ENCODE measurements at places on chromosomes 1 and 21.

DNA sequence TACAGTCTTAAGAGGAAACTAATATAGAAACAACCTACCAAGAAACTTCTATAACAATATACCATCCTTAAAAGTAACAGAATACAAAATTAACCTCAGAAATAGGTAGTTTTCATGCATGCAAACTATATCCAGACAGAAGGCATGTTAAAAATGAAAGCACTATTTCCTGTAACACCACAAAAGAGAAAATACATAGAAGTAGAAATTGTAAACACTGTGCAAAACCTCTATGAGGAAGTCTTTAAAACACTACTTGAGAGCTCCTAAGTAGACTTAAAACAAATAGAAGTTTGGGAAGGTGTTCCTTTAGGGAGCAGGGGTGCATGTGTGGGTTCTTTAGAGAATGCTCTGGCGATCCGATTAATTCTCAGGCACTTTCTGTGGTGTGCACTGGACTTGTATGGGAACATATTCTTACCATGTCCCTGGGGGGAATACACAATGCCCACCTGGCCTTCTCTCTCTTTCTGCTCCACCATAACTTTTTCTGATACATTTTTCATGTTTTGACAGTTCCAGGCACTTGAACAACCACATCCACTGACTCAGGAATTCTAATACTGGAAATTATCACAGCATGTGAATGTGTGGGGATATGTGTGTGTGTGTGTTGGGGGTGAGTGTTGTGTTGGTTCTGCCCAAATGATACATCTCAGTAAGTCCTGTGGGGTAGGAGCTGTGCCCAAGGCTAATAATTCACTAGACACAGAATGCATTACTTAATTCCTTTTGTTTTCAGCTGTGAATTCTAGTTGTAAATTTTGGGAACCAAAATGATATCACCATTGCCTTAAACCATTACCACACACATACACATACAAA is 866.3 kb upstream of the B3GALT2 start:
- DNase-seq = no peak

GRCh38 chr1:16162163-16162822 is 6.4 kb upstream of the EPHA2 start:
- peak; percentile 48 for DNase-seq

GRCh38 chr1:41364442-41365319 is 3.4 kb downstream of the FOXO6 start:
- no peak for DNase-seq

- DNase-seq = no peak
Measured at GRCh38 chr1:12475530-12475934, 142.5 kb downstream of the DHRS3 start.

DNA sequence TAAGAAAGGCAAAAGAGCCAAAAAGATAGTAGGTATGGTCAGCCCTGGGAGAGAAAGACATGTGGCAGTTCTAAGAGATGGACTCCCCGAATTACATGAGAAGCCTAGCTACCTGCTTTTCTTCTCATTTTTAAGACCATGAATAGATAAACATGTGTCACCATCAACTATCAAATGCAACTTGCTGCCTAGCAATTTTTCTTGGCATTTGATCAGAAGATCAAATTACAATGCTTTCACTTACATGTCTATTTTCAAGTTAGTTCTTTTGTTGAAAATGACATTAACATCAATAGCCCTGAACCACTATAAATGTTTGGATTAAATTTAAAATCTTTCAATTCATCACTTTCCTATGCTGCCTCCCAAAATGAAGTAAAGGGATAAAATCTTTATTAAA is 212.3 kb downstream of the HHIPL2 start:
- DNase-seq = no peak

DNA sequence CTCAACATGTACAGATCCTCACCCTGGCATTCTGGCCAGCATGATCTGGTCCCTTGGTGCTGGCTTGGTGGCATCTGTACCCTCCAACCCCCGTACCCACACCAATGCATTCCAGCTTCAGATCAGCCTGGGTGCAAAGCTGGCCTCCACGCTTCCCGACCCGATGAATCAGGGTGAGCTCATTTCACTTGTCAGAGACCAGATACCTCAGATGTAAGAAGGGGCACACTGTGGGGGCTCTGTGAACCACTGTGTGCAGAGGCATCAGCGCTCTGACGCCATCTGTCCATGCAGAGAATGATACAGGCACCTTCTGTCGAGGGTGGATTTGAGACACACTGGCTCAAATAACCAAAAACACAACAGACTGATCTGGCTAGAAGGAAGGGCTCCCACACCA is 76.6 kb downstream of the DMRTB1 start:
- no peak for DNase-seq

DNA sequence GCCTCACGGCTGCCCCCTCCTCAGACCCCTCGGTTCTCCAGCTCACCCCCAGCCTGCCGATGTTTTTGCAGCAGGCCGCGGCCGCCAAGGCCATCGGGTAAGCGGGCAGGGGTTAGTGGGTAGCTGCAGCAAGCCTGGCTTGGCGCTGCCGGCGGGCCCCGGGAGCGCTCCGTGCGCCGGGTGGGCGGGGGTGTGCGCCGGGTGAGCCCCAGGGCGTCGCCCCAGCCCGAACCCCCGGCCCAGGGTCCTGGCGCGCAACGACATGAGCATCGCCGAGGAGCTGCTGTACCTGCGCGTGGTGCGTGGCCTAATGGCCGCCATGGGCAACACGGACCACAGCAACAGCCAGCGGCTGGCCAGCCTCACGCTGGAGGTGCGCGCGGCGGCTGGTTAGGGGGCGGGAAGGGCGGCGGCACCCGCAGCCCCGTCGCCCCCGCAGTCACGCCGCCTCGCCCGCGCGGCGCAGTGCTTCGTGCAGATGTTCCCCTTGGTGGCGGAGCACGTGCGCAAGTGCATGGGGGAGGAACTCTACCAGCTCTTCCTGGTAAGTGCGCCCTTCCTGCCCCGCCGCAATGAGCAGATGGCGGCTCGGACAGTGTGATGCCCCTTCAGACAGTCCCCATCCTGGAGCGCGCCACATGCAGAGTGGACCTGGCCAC is 6.5 kb downstream of the RNU5D-1 start:
- no peak for DNase-seq

GRCh38 chr1:246295340-246295739 is 211.7 kb downstream of the SMYD3 start:
- DNase-seq = no peak

DNA sequence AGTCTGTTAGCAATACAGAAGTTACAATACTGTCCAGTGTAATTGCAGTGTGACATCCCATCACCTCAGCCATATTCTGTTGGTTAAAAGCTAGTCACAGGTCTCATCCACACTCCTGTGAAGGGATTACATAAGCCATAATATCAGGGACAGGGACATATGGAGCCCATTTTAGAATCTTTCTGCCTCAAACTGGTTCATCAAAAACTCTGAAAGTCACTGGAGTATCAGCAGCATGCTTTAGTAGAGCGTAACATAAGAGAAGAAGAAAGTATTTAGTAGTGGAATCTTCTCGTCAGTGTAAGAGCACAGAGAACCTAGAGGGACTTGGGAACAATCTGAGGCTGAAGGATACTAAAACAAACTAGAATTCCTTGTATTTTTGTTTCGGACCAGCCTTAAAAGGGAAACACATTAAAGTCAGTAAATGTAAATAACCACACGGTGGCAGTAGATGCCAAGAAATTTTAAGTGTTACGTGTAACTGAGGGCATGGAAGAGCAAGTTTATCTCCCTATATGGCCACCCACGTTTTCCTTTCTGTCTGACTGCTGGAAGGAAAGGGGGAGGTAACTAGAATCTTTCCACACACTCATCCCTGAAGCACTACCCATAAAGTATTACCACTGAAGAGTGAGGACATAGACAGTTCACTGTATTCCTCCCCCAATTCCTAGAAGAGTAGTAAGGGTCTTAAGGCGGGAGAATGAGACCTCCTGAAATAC is 41.6 kb upstream of the AGL start:
- DNase-seq = no peak

- DNase-seq = no peak
Measured at GRCh38 chr1:171717062-171717718, 24.7 kb downstream of the VAMP4 start.

DNA sequence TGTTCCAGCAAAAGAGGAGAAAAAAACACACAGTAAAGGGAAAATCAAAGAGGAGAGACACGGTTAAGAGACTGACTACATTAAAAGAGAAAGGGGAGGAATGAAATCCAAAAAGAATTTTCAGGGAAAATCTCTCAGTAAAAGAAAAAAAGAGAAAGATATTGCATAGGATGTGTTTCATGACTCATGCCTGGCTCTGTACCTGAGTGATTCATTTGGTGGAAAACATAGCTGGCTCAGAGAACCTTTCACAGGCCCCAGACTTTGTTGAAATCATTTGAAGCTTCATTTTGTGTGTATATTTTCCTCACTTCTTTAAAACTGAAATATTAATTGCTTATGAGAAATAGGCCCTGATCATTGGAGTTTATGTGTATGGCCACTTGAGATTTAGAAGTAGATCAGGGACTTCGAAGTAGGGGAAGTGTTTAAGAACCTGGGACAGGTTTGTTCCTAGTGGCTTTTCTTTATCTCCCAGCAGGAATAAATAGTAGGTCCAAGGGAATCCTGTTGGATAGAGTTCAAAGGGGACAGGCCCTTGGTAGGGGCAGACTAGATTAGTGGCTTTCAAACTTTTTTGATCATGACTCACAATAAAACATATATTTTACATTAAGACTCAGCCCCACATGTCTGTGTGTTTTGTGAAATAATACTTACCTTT is 239.1 kb upstream of the SGIP1 start:
- no peak for DNase-seq

DNA sequence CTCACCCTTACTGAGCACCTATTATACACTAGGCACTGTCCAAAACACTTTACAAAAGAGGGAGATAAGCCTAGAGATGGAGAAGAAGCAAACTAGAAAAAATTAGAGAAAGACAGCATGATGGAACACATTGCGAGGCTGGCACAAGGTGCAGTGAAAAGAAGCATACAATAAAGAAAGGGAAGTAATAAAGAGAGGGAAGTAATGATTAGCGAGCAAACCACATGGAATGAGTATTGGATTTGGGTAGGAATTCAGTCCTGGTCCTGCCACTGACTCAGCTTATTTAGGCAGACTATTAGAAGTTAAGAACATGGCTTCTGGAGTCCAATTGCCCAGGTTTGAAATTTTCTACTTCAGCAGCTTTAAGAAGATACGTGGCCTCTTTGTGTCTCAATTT is 32.6 kb upstream of the FNBP1L start:
- no peak for DNase-seq

- no peak for DNase-seq
Measured at GRCh38 chr1:189357317-189357716, 1120.3 kb downstream of the BRINP3 start.

DNA sequence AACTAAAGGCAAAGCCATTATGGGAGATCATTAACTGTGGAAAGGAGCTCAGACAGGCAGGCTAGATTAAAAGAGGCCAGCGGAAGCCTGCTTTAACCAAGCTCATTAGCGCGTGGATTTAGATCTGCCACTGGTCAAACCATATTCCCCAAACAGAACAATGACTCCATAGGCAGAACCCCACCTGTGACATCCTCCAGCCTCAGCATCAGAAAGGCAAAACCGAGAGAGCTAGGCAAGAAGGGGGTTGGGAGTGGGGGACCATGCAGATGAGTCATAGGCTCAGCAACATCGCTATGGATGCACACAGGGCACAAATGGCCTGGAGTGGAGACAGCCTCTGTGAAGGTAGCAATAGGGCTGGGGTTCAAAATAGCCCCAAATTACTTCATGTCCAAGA is 20.6 kb downstream of the MKNK1 start:
- DNase-seq = no peak

GRCh38 chr1:156684227-156684782 is 7.1 kb upstream of the NES start:
- DNase-seq = no peak

- DNase-seq = no peak
Measured at GRCh38 chr1:246512230-246512629, 5.2 kb upstream of the SMYD3 start.

DNA sequence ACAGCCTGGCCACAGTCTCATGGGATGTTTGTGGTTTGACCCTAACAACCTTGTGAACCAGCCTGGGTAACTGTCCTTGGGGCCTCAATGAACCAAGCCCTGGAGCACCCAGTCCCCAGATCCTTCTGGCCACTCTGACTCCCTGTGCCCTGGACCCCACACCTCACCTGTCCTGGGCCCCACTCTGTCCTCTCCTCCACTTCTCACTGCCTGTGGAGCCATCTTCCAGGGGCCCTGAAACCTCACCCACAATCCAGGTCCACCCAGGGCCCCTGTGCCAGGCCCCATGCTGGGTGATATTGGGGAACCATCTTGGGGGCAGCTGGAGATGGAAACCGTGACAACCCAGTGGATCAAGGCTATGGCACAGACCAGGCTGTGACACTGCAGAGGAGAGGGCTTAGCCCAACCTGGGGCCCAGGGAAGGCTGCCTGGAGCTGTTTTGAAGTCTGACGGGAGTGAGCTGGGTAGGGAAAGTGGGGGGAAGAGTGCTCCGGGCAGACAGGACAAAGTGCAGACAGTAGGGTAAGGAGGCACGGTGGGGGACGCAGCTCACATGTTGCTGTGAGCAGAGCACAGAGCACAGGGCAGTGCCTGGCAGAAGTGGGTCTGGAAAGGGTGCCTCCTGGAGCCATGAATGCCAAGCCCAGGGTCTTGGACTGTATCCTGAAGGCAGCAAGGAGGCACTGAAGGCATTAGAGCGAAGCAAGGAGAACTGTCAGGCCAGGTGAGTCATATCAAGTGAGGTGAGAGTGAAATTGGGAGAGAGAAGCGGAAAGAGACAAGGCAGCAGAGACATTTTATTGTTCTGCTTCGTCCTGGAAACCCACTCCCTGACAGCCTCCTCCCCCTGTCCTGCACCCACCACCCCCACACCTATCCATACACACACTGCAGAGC is 12.1 kb upstream of the LRP8 start:
- no peak for DNase-seq

- DNase-seq = no peak
Measured at GRCh38 chr1:147389532-147390184, 147.2 kb downstream of the CHD1L start.

DNA sequence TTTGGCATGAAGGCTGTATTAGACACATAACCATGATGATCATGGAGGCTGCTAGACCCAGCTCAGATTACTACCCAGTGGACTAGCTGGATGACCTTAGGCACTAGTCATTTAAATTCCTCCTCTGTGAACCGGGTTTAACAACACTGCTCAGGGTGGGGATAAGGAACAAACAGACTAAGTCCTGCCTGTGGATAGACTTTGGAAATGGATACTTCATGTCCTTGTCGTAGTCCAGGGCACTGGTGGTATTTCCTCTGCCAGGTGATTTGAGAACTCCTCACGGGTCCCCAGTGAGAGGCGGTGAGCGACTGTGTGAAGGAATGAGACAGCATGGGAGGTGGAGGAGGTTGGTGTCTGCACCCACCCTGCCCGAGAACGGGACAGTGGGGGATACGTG is 72.9 kb upstream of the SELENON start:
- no peak for DNase-seq

- no peak for DNase-seq
Measured at GRCh38 chr1:52911541-52911940, 10.0 kb downstream of the ECHDC2 start.

GRCh38 chr1:168230709-168231108 is 4.9 kb downstream of the SFT2D2 start:
- DNase-seq = no peak
